ENCODE measurements at places on chromosomes 11 and 22. TPM values are rescaled to one million over a fixed set of nuclear protein-coding genes. Genes with fewer than 3 reads are reported as not detected.

Gene MGAT3
- 2.1 TPM for total RNA-seq

Gene SMTNL1
- 69.9 TPM for total RNA-seq

Gene TXNRD2
- total RNA-seq = 13.6 TPM

Gene FAM180B
- 2.1 TPM for total RNA-seq

Gene PATE2
- total RNA-seq = not detected

Gene MACROD1
- total RNA-seq = 91.9 TPM

Gene THOC5
- total RNA-seq = 43.8 TPM

Gene ADORA2A
- total RNA-seq = 10.4 TPM

Gene CLP1
- total RNA-seq = 20.4 TPM

Gene NAP1L4
- total RNA-seq = 148 TPM

Gene FAM111B
- total RNA-seq = 3.7 TPM

Gene ABCG4
- total RNA-seq = under 0.01 TPM

Gene HPX
- 3.1 TPM for total RNA-seq

Gene PHLDA2
- total RNA-seq = not detected

Gene SYT13
- 0.52 TPM for total RNA-seq

Gene CDHR5
- total RNA-seq = 1.0 TPM

Gene MS4A12
- total RNA-seq = not detected

Gene TMPRSS5
- total RNA-seq = 2.1 TPM

Gene MAP6
- 2.1 TPM for total RNA-seq

Gene OR56A3
- total RNA-seq = not detected

Gene ACTN3
- total RNA-seq = 156 TPM

Gene NUDT22
- total RNA-seq = 17.2 TPM

Gene PRG3
- 2.6 TPM for total RNA-seq

Gene PDGFB
- total RNA-seq = 8.9 TPM

Gene IFTAP
- 37.1 TPM for total RNA-seq

Gene BEST1
- 2.1 TPM for total RNA-seq

Gene SLCO2B1
- 9.4 TPM for total RNA-seq

Gene TSPAN32
- total RNA-seq = 2.1 TPM

Gene LIF
- 0.52 TPM for total RNA-seq

Gene FGF4
- 1.6 TPM for total RNA-seq

Gene YDJC
- 1.0 TPM for total RNA-seq

Gene RASSF10
- total RNA-seq = 0.52 TPM

Gene HEPN1
- total RNA-seq = not detected

Gene P2RY6
- 2.1 TPM for total RNA-seq

Gene GSTT2B
- total RNA-seq = 4.7 TPM

Gene P2RX6
- total RNA-seq = 11.0 TPM

Gene ADAMTS8
- total RNA-seq = 5.7 TPM

Gene RAB39A
- 2.1 TPM for total RNA-seq

Gene LRP4
- 8.9 TPM for total RNA-seq

Gene CDC42EP2
- 19.3 TPM for total RNA-seq

Gene FBLN1
- 105 TPM for total RNA-seq

Gene APOA5
- total RNA-seq = not detected

Gene C22orf15
- total RNA-seq = not detected

Gene TMA7B
- total RNA-seq = 0.52 TPM

Gene MS4A4A
- 11.5 TPM for total RNA-seq

Gene TPH1
- total RNA-seq = under 0.01 TPM

Gene SLC22A9
- total RNA-seq = not detected

Gene OR4D5
- total RNA-seq = 0.52 TPM

Gene CNIH2
- total RNA-seq = not detected

Gene CAPN1
- 75.2 TPM for total RNA-seq

Gene EXPH5
- 0.52 TPM for total RNA-seq

Gene GANAB
- total RNA-seq = 99.7 TPM

Gene OR5D14
- total RNA-seq = not detected

Gene CCDC73
- not detected for total RNA-seq

Gene KRTAP5-7
- not detected for total RNA-seq

Gene EFCAB6
- total RNA-seq = 1.6 TPM

Gene API5
- total RNA-seq = 52.7 TPM

Gene PKDREJ
- not detected for total RNA-seq

Measured in skeletal muscle tissue (tissue), 5 donors.